Chondrocyte (in vitro differentiated cells): ENCODE measurements at places on chromosomes 7 and 10. TPM values are rescaled to one million over a fixed set of nuclear protein-coding genes. Genes with fewer than 3 reads are reported as not detected.

- no peak for DNase-seq
Measured at GRCh38 chr7:104984585-104985258, 29.3 kb upstream of the KMT2E start.

Gene MBLAC1
- total RNA-seq = 1.7 to 3.2 TPM (median 2.5 TPM) in 3 replicates

Gene PPP1R3C
- total RNA-seq = 24.0 to 39.8 TPM (median 39.0 TPM) in 3 replicates

DNA sequence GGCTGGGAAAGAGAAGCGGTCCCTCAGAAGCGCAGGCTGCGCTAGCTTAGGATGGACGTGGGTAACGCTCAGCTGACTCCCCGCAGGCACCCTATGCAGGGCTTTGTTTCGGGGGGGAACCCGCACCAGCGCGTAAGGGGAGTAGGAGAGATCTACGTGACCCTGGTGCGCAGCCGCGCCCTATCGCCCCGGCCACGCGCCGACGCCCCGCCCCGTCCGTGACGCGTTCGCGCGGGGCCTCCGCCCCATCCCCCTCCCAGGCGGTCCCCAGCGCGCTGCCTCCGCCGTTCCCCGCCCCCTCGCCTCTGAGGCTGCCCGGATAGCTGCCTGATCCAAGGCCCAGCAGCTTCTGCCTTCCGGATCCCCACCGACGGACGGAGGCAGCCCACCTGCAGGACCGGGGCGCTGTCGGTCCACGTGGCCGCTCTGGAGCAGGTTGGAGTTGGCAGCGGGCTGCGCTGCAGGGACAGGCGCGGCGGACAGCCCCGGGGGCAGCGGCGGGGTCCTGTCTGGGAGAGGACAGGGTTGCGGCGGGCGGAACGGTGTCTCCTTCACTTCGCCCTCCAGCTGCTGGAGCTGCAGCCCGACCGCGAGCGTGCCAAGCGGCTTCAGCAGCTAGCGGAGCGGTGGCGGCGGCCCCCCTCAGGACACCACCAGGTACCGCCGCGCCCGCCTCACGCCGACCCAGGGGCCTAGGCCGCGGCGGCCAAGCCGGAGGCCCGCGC, at the start of gene VDAC2:
Gene VDAC2 (plus strand): TSS at position 515 of the 725 bp plus-strand sequence. CDS start 363 bp downstream, outside the sequence.
- peak; percentile 95 for DNase-seq
